ENCODE measurements at places on chromosomes 6 and 20.
A peak's percentile ranks its signal among the peaks of the same experiment; 100 is the strongest.

GRCh38 chr6:92559611-92560010, 859.7 kb downstream of the EPHA7 start:
- no peak for DNase-seq

DNA sequence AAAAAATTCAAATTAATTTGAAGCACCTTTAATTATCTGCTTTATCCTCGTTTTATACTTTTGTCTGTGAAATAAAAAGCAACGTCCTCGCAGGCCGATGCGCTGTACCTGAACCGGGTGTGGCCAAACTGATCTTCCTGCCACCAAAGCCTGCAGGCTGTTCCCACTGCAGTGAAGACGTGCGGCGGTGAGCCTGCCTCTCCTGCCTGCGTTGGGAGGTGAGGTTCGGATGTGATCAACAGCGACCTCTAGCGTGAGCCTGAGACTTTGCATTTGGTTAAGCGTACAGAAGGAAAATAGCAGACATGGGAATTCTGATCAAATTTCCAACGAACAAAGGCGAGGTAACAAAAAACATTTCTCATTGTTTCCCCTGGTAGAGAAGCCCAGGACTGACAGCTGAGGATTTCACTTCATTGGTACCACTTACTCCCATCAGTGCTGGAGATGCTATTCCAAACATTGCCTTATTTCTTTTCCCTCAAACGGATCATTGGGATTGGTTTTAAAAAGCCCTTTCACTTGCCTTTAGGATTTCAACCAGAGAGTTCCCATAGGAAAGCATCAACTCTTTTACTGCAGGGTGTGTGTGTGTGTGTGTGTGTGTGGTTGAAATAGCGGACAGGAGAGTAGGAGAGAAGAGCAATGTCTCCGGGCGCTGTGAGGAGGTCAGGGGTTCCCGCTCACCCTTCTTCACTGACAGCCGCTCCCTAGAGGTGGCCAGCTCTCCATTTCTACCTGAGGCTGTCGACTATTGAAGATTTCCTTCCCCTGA, 56.6 kb upstream of the CCN6 start:
- DNase-seq, result peak; percentile 79

DNA sequence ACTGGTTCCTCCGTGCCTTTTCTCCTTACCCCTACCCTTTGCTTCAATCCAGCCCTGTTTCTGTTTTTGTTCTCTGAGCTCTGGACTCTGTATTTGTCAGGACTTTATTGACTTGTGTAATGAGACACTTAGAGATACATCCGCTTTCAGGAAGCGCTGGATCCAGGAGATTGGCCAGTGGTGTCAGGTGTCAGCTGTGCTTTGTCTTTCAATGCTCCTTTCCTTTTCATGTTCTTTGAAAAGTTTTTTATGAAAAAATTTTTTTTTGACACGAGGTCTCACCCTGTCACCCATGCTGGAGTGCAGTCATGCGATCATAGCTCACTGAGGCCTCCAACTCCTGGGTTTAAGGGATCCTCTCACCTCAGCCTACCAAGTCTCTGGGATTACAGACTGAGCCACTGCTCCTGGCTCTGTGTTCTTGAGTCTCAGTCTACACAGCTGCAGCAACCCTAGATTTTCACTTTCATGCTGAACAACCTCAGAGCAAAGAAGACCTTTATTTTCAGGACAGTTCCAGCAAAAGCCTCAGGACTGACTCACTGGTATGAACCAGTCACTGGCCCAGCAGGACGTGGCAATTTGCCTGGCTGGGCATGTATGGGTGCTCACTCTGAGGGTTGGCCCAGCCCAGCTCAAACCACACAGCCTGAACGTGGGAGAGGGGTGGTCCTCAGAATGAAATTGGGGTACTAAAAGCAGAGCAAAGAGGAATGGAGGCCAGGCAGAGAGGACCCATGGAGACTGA, 108.5 kb downstream of the DHX35 start:
- DNase-seq, result no peak

DNA sequence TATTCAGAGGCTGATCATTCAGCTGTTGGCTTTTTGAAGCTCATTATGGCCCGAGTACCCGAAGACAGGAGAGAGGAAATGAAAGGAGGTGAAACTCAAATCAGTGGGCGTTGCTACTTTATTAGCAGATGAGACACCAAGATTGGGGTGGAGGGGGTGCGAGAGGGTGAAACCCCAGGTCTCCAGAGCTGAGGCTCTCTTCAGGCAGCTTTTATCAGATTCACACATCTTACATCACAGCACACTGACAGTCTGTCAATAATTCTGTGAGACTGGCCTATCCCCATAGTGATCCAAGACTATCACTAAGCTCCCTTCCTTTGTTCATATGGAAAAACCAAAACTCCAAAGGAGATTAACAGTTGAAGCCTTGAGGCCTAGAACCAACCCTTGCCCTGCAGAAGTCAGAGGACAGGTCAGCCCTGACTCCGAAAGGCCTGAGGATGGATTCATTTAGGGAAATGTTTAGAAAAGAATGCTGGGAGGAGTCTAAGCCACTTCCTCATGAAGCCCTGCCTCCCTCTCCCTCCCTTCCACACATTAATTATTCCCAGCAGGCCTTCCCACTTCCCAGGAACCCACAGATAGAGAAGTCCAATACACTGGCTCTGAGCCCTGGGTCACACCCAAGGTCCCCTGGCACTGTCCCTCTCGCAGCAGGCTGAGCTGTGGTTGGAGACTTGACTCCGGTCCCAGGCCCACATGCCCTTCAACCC, 23.2 kb downstream of the TRERF1 start:
- peak; percentile 68 for DNase-seq

DNA sequence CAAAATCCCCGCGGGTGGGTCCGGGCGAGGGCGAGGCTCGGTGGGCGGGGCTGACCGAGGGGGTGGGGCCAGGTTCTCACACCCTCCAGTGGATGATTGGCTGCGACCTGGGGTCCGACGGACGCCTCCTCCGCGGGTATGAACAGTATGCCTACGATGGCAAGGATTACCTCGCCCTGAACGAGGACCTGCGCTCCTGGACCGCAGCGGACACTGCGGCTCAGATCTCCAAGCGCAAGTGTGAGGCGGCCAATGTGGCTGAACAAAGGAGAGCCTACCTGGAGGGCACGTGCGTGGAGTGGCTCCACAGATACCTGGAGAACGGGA, 809 bp downstream of the HLA-G start:
- DNase-seq, result no peak

DNA sequence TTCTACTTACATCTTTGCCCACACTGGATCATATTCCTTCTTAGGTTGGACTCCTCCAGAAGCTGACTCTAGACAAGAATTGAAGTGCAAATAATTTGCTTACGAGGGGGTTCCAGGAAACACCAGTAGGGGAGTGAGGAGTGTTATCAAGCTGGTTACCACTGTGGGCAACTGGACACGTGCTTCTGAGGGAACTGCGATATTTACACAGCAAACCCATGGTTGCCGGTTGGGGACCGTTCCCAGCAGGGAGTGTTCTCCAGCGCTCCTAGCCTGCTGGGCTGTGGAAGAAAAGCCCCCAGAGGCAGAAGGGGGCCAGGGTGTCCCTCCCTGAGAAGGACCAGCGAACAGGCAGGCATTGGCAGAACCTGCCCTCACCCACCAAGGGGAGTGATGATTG, 21.7 kb downstream of the MDFI start:
- no peak for DNase-seq

DNA sequence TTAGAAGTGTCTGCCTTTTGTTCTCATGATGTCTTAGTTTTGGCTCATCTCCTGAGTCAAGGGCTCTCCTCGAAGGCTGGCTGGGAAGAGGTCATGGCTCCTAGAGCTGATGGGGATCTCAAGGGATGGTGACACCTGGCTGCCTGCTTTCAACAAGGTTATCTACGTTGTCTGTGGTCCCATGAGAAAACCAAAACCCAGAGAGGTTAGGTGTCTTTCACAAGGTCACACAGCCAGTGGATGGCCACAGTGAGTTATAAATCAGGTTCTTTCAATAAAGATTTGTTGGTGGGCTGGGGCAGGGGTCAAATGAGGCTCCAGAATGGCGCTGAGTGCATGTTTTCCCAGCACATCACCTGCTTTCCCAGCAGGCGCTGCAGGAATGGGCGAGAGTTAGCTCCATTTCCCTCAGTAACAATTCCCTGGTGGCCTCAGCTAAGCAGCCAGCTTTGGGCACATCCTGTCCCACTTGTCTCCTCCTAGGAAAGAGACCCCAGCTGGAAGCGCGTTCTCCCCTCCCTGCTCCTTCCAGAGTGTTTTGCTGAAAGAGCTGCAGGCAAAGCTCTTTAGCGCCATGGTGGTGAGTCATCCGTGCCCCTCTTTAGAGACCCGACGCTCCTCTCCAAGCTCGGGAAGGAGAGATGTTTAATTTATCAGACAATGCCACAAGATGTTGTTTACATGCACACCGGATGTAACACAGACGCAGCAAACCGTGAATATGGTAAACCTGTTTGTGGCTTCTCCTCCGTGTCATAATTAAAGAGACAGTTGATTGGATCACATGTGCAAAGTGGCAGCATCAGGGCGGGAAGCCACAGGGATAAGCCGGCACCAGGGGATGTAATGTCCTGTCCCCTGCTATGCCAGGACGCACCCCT, 109.7 kb downstream of the LRFN2 start:
- peak; percentile 4 for DNase-seq

- DNase-seq, result no peak
Observed at GRCh38 chr6:121711472-121711871, 276.0 kb downstream of the GJA1 start.

DNA sequence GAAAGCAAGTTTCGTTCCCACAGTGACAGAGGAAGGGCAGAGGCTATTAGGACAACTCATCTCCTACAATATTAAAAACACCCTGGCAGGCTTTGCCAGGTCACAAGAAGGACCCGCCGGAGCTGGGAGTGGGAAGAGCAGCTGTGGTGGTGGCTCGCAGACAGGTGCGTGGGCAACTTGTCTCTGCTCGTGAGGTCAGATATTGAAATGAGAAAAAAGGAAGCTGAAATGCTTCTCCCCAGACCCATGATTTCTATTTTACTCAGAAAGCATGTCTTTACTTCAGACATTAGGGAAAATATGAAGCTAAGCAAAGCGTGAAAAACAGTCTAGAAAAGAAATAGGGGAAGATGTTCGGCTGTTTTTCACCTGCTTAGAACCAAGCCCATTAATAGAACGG, 166.3 kb upstream of the EEF1E1 start:
- no peak for DNase-seq

DNA sequence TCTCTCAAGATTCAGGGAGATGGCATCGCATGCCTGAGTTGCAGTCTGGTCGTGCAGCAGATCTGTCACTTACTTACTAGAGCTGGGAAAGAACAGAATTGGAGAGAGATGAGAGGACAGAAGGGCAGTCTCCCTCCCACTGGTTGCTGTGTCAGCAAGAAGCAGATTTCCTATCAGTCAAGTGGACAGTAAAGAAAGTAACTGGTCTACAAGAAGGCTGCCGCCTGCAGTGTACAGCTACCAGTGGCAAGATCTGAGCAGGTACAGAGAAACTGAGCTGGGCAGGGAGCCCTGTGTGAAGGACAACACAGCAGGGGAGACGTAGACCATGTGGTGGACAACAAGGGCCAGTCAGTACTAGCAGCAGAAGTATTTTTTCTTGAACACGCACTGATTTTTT, 49.5 kb upstream of the PCSK2 start:
- DNase-seq, result no peak

DNA sequence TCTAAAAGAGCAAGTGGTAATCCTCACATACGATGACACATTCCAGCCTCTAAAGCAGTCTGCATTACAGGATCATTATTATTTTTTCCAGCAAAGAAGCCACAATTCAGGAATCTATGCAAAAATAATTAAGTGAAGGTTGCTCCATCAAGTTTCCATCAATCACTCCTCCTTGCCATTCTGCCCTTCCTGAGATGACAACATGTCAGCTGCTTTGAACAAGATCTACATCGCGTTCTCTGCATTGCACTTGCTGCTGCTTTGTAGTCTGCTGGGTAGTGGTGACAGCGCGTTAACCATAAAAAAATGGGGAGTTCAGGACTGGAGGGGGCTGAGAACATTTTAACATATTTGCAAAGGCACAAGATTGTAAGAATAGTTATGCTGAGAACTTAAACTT, 147.7 kb downstream of the GMPR start:
- no peak for DNase-seq

DNA sequence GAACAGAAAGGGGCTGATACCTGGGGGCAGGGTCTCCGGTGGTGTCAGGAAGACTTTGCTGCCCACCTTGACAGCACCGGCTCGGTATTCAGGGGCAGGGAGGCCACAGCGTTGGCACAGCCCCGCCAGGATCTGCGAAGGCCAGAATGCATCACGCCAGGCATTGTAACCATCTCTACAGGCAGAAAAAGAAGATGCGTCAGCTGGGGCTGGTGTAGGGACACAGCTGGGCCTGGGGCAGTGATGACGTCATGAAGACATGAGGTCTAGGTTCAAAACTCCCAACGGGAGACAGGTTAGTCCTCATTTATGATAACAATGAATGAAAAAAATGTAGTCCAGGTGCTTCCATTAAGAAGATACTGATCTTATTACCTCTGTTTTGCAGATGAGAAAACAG, 22.0 kb downstream of the ERGIC3 start:
- DNase-seq, result no peak

- no peak for DNase-seq
Observed at GRCh38 chr6:158762787-158763433, 56.3 kb downstream of the EZR start.

DNA sequence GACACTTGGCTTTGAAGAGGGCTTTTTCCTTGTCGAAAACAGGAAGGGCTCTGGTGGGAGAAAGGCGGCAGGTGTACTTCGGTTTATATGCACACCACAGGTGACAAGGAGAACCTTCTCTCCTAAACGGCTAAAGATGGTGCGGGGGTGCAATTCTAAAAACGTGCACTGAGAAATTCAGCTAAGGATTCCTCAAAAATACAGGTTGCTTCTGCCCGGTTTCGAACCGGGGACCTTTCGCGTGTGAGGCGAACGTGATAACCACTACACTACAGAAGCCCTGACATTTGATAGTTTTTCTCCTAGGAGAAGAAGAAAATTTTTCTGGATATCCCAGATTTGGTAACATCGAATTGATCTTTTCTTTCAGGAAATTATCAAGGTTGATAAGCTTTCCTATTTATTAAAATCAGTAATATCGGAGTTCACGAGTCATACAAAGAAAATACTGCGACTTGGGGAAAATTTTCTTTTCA, 32.0 kb downstream of the POM121L2 start:
- DNase-seq, result no peak

DNA sequence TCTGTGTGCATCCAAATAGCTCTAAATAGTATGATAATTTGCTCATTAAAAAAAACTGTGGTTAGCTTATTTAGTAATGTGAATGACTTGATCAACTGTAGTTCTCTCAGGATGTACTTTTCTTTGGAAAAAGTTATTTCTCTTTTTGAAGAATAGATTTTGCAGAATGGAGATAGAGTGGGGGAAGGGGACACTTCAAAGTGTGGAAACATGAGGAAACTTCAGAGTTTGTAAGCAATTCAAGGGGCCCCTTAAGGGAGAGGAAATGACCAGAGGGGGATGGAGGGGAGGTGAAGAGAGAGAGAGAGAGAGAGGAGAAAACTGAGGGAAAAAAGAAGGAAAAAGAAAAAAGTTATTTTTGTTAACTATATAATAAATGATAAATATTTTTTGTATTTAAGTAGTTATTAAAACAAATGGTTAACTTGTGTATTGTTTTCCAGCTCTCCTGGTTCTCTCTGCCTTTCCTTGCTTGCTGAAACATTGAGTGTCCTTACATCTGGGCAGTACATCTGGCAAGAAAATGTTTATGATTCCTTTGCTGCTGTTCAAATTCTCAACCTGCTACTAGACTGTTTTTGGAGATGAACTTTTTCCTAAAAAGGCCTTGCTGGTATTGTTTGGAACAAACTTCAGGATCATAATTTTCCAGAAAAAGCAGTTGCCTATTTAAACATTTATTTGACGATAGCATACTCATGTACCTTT, 497.5 kb upstream of the CITED2 start:
- no peak for DNase-seq
